MG63 (cell line): ENCODE measurements at places on chromosomes 4 and X. TPM values are rescaled to one million over a fixed set of nuclear protein-coding genes. Genes with fewer than 3 reads are reported as not detected.

OFD1 gene
- 9.6 and 38.4 TPM in 2 replicates for total RNA-seq

GAGE12J gene
- not detected in 2 replicates for total RNA-seq

SNCA gene
- not detected in 2 replicates for total RNA-seq

ADAMTS3 gene
- 3.2 and 7.1 TPM in 2 replicates for total RNA-seq

ETNPPL gene
- not detected in 2 replicates for total RNA-seq
